ENCODE measurements at places on chromosomes 5 and 9.
A peak's percentile ranks its signal among the peaks of the same experiment; 100 is the strongest.

DNA sequence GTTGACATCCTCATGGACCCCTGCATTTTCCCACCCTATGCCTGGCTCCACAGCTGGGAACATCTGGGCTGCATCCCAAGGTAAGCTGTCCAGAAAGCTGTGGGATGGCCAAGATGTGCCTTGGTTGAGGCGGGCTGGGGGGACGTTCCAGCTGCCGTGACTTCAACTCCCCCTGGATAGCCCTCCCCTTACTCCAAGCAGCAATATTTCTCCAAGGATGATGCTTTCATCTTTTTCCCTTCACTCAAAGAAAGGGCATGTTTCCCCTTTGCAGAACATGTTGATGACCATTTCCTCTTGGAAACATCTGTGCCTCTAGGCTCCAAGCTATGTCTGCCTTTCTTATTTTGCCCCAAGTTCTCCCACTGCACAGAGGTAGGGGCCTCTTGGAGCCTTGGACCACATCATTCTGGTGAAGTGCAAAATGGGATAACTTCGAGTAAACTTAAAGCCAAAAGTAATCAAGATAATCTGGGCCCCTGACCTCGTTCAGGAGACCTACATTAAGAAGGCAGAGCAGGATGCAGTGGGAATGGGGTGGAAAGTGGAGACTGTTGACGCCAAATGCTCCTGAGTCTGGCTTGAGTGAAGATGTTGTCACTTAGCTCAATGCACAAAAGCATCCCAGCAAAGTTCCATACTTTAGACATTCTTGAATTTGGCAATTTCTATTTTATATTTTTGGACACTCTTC is 175.2 kb downstream of the GAS1 start:
- DNase-seq = no peak

DNA sequence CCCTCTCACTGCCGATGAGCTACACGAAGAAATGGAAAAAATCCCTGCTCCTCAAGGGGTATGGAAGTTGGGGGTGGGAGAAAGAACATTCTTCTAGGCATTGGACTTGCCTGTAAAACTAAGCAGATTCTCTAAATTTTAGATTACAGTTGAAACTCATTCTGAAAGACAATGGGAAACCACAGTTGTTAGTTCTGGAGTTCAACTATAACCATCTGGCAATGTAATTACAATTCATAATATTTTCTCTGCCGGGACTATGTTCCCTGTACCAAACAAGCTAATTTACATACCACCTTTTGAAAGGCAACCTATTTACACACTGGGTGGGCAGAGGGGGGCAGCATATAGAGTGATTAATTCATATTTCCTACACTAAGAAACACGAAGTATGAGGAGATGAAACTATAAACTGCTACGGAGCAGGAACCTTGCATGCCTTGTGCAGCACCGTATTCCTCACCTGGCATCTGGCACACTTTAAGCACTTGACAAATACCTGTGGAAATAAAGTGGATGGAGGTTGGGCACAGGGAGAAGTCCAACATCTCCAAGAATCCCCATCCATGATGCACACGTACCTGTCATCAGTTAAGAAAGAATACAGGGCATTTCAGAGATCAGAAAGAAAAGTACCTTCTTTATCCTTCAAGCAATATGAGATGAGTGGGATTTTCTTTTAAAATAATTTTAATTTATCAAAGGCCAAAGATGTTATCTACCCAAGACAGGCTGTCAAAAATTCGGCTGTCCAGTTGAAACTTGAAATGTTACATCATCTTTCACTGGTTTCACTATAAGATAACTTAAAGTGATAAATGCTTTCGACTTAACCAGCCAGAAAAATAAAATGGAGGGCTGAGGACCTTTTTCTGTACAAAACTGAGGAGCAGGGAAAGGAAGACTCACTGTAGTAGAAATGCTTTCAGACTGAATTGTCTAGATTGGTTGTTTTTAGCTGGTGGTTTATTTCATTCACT is 54.2 kb downstream of the SSBP2 start:
- no peak for DNase-seq

DNA sequence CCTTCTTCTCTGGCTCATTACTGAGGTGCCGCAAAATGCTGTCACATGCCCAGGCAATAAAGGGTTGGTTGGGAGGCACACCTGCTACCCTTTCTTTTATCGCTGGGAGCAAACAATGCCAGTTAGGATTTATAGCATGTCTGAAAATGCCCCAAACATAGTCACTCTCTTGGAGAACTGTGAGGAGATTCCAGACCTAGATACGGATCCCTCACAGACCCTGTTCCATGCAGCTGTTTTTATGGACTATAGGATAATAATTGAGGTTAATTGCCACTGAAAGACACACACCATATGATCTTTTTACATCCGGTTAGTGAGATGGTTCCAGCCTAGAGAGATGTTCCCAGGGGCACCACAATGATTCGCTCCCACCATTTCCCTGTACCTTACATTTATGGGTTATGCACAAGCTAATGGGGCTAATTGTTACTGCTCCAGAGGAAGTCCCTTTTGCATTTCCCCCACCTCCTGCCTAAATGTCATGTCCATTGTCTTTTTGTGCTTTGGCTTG is 318.1 kb downstream of the PIK3R1 start:
- peak; percentile 9 for DNase-seq

DNA sequence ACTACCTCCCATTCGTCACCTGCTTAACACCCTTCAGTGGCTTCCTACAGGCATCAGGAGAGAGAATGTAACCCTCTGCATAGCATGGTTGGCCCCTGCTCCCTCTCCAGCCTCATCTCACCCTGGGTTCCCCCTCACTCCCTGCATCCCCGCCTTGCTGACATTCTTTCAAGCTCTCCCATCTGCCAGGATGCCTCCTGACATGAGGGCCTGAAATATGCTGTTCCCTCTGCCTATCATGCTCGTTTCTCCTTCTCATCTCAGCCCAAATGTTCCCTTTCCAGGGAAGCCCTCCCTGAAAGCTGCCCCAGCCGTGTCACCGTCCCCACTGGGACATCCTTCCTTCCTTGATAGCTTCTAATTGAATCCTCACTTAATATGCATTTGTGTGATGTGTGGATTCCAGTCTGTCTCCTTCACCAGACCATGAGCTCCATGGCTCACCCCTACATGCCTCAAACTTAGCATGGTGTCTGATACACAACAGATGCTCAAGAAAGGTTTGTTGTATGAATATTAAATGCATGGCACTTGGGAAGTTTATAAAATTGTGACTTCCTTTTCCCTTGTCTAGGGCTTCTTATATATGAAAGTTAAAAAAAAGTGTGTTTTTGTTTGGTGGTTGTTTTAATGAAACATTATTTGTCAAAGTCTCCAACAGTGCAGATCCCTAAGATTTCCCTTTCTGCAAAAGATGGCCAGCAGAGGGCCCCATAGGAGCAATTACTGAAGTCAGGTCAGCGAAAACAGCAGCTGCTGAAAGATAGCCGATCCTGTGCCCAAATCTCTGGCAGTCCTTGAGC is 7.3 kb upstream of the C5orf58 start:
- DNase-seq = peak; percentile 73

DNA sequence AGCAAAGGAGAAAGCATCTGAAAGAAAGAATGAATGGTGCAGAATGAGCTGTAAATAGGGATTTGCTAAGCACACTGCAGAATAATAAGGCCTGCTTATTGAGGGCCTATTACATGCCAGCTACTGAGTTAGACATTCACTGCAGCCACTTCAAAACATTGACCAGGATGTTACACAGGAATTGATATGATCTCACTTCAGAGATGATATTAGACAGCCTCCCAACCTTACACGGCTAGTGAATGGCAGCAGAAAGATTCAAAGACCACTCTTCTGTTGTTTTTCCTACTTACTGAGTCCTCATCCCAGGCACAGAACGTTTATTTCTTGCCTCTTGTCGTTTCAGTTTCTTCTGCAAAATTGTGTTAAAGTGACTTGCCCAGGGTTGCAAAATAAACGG is 1209.9 kb upstream of the WWC1 start:
- DNase-seq = no peak

DNA sequence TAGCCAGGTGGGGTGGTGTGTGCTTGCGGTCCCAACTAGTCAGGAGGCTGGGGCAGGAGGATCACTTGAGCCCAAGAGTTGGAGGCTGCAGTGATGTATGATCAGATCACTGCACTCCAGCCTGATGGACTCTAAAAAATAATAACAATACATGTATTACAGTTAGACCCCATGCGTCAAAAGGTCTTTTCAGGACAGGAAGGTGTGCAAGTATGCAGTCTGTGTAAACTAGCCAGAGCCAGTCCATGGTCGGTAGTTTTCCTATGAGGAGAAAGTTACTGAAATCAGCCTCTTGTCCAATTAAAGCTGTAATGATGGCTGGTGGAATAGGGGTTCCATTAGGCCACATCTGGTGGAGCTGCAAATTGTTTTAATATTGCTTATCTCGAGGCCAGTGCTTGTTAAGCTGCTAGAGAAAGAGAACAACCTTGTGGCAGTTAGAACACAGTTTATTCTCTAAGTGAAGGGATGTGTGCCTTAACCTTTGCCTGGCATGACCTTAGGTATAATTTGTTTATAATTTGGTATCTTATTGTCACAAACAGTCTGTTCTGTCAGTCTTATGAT is 1.5 kb upstream of the STOM start:
- no peak for DNase-seq

GRCh38 chr5:147995846-147996245 is 67.9 kb upstream of the SPINK5 start:
- no peak for DNase-seq
